ENCODE measurements at places on chromosomes 3 and 15.

DNA sequence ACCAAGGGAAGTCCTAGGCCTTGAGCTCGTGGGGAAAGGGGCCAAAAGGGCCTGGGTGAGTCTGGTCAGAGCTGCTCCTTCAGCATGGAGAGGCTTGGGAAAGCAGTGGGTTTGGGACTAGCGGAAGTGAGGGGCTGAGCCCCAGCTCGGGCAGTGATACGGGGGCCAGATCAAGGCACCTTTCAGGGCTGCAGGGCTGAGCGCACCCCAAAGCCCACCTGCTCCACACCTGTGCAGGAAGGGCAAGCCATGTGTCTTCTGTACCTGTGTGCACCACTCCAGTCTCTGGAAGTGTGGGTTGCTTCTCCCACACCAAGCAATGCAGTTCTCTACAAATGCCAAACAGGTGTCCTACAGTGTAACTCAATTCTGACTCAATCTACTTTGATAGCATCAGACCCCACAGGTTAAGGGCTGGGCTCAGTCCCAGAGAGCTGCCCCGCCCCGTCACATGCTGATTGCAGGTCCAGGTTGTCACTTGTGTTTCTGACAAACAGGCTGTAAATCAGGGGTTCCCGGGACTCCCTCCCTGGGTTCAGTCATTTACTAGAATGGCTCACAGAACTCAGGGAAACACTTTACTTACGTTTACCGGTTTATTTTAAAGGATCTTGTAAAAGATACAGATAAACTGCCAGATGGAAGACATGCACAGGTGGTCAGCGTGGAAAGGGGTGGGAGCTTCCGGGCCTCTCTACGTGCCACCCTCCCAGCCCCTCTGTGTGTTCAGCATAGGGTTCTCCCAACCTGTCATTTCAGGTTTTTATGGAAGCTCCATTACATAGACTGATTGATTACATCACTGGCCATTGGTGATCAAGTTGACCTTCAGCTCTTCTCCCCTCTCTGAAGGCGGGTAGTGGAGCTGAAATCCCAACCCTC, 28.8 kb upstream of the KLF13 start:
- no peak for DNase-seq

DNA sequence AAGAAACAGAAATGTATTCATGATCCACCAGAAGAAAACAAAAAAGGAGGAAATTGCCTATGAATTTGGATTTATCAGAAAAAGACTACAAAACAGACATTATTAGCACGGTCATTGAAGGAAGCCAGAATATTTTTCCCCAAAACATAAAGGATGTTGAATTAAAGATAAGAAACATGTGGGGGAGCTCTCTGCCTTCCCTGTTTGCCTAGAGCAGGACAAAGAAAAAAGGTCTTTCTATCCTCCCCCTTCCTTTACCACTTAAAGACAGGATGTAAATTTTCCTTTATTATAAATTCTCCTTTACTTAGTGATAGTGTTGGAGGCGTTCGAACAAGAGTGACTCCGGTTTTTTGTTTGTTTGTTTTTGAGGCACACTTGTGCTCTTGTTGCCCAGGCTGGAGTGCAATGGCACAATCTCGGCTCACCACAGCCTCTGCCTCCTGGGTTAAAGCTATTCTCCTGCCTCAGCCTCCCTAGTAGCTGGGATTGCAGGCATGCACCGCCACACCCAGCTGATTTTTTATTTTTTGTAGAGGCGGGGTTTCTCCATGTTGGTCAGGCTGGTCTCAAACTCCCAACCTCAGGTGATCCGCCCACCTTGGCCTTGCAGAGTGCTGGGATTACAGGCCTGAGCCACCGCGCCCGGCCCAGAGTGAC, 14.9 kb upstream of the RPN1 start:
- DNase-seq = no peak

DNA sequence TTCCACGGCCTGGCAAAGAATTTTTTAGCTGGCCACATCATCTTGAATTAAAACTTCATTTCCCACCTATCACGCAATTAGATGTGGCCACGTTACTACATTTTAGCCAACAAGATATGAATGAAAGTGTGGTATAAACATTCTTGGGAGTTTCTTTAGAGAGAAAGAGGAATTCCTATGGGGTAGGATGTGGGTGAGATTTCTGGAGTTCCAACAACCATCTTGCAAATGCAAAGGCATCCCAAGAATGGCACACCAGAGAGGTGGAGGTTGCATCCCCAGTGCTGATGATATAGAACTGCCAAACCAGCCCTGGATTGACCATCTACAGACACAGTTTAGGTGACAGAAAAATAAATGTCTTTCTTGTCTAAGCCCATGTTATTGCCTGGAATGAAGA, 66.3 kb upstream of the AKAP13 start:
- no peak for DNase-seq

DNA sequence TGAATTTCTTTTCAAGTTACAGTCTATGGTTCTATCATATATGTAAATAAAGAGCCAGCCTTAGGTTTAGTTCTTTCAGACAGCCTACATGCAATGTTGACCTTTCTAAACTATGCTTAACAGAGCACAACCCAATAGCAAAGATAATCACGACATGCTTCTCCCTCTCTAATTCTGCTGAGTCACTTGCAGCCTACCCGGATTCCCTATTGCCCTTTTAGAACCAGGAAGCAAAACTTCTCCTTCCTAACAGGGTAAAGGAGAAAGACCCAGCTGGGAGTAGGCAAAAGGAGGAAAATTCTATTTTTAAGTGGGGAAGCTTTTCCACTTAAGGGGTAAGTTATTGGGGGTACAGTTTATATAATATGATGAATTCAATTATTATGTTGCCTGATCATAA, 79.3 kb downstream of the SLC7A14 start:
- no peak for DNase-seq

GRCh38 chr3:78751266-78751665, 1016.5 kb downstream of the ROBO1 start:
- no peak for DNase-seq

DNA sequence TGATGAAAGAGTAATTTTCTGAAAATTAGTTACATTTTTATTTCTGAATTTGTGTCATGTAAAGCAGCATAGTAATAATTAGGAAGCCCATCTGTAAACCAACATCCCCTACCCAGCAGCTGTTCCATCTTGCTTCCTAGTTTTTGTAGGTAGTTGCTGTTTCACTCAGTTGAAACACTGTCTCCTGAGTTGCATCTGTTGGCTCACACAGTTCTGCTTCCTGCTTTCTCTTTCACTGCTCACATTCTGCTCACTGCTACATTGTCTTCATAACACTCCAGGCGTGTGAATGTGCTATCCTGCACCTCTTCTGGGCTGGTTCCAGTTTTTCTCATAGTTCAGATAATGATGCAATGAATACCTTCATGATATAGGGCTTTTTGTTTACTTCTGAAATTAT, 123.4 kb downstream of the EPHB1 start:
- no peak for DNase-seq

GRCh38 chr3:162007722-162008121, 511.1 kb downstream of the OTOL1 start:
- no peak for DNase-seq

DNA sequence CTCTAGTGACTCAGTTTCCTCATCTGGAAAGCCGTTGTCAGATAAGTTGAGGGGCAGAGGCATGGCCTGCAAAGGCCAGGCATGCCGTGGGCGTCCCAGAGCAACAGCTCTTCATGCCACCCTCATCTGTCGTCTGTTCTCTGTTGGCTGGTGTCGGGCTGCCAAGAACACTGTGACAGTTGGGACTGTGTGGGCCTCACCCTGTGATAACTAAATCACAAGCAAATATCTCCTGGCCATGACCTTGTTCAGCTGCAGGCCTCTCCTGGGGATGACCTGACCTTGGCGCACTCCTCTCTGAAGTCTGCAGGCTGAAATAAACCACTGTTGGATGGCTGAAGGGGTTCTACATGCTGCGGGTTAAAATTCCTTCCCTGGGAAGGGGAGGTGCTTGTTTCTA, 145.9 kb downstream of the SHQ1 start:
- DNase-seq = no peak

DNA sequence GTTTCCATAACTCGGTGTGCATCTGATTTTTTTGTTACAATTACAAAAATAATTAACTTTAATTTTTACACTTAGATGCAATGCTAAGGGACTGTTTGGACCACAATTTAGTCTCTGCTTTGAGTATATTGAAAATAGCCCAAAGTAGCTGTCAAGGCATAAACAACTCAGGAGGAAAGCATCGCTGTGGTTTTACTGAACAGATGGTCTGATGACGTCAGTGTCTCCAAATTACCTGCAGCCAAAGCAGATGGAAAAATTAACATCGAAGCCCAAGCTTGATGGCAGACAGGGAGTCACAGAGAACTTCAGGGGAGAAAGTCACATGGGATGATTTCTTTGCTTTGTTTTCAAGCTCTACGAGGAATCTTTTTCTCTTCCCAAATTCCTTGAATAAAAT, 83.1 kb upstream of the PLCL2 start:
- DNase-seq = no peak

DNA sequence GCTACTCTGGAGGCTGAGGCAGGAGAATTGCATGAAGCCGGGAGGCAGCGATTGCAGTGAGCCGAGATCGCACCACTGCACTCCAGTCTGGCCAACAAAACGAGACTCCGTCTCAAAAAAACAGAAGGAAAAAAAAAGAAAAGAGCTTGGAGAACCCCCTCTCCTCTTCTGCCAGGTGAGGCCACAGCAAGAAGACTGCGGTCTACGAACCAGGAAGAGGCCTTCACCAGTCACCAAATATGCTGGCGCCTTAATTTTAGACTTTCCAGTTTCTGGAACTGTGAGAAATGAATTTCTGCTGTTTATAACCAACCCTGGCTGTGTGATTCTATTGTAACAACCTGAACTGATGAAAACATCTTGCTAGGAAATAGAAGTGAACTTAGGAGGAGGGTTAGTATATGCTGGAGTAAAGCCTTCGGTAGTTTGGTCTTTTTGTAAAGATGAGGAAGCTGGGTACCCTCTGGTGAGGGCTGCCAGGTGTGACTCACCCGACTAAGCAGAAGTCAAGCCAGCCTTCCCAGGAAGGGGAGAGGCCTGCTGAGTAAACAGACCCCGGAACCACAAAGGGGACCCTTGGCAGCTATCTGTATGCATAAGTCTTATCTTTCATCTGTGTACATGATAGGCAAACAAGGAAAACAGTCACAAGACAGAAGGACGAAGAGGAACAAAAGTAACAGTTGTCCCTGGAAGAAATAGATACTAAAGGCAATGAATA, 78.7 kb downstream of the KLF13 start:
- peak; percentile 54 for DNase-seq

DNA sequence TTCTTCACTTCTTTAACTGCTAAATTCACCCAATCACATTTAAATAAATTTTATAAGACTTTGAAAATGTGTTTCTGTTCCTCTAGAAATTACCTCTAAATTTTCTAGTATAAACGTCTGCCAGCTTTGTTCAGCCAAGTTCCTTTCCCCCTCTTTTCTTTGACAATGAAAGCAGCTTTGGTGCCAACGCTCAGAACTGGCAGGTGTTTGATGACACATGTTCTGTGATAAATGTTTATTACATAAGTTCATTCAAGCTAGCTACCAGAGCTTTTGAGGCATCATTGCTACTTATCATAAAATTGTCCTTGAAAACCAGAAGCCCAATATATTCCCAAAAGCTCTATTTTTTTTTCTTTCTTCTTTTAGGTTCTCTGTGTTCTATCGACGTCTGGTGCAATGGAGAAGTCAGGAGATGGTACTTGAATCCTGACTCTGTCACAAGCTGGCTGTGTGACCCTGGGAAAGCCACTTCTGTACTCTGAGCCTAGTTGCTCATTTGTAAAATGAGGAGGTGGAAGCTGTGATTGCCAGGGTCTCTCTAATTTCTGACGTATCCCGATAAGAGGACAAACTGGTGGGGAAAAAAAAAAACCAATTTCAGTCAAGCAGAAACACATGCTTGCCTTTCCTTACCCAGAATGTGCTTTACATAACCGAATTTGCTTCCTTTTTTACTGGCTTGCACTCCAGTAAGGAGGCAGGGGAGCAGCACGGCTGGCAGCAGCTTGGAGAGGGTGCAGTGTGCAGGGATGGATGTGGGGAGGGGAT, 187.1 kb upstream of the LPP start:
- no peak for DNase-seq

DNA sequence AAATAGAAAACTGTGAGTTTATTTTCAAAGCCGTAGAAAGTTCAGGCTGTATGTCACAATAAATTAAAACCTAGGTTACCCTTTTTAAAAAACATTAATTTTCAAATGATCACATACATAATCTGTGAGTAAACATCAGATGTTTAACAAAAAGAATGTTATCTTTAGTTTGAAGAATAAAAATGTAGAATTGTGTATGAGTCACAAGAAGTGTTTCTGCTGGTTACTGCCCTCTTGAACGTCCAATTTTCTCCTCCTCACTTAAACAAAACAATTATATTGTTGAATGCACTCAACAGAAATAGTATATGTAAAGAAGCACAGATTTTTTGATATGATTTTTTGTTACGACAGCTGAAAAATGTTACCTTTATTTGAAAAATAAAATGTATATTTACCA, 855.1 kb downstream of the ROBO1 start:
- no peak for DNase-seq

DNA sequence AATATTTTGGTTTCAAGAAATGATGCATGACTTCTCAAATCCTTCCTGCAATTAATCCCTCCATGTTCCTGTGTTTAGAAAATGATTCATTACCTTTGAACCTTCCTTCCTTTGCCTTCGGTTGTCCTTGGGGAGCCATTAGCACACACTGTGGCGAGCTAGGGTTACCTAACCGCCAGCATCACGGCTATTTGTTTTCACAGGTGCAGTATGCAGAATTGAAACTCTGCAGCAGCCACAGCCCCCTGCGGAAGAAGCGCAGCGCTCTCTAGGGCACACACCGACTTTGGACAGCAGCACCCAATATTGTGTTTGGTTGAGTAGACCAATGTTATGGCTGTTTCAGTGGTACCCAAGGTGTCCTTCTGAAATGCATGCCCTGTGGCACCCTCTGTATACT, 247.4 kb downstream of the MCTP2 start:
- DNase-seq = no peak

GRCh38 chr3:45756055-45756454, 40.3 kb downstream of the SLC6A20 start:
- DNase-seq = no peak

GRCh38 chr3:100033184-100033583, 81.1 kb downstream of the FILIP1L start:
- DNase-seq = no peak

- no peak for DNase-seq
These were observed 336.5 kb upstream of the TGFBR2 start for GRCh38 chr3:30269751-30270445.

Data from stimulated activated CD8-positive, alpha-beta memory T cell treated with anti-CD3 and anti-CD28 coated beads, Interleukin-7, amount 100 ng/mL, for 4 hours (primary cell).